Activated CD4-positive, alpha-beta memory T cell treated with anti-CD3 and anti-CD28 coated beads for 36 hours (primary cell): ENCODE measurements at places on chromosomes 5 and 9. TPM values are rescaled to one million over a fixed set of nuclear protein-coding genes. Genes with fewer than 3 reads are reported as not detected.

DNA sequence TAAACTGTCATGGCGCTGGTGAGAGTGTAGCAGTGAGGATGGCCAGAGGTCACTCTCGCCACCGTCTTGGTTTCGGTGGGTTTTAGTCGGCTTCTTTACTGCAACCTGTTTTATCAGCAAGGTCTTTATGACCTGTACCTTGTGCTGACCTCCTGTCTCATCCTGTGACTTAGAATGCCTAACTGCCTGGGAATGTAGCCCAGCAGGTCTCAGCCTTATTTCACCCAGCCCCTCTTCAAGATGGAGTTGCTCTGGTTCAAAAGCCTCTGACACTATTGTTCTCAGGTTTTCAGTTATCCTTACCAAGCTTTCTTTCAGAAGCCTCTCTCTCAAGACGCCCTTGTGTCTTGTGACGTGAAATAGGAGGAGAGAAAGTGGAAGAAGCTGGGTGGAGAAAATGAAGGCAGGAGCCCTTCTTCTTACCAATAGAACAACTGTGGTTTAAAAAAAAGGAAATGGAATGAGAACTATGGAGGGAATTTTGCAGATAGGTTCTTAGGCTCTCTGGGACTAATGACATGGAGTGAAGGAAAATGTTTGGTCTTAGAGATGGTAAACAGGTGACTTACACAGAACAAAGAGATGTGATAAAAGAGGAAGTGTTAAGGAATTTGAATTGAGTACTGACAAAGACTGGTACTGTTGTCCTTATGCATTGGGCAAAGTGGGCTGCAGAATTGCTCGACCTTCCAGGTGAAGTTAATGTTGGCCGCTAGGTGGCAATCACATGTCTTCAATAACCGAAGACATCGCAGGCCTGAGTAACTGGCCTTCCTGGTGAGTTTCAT lies 133.3 kb upstream of the RAI14 start:
- peak; percentile 60 for DNase-seq

DNA sequence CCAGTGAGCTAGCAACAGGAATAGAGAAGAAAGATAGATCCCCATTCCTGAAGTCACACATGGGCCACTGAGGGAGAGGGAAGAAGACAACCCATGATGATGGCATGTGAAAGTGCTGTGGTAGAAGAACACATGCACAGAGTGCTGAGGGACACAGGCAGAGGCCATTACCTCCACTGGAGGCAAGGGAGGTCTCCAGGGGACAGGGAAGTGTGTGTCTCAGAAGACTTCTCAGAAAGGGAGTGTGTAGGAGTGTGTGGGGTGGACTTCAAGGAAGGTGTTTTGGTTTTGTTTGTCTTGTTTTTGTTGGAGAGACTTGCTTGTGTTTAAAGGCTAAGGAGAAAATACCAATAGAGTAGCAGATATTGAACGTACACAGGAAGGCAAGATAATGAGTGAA lies 77.0 kb upstream of the SMARCA2 start:
- no peak for DNase-seq

DNA sequence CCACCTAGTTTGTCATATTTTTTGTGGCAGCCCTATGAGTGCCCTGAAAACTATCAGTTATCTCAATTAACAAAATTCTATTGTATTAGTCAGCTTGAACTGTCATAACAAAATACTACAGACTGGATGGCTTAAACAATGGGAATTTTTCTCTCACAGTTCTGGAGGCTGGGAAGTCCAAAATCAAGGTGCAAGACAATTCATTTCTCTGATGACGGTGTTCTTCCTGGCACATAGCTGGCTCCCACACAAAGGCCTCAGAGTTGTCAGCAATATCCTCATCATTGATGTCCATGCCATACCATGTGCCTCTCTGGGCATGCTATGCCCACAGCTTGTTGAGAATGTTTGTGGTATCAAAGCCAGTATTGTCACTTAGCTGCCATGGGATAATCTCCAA lies 691.9 kb downstream of the NR2F1-AS1 start:
- no peak for DNase-seq

GRCh38 chr5:2415678-2416077 lies 335.8 kb downstream of the IRX2 start:
- no peak for DNase-seq

GRCh38 chr5:150473673-150474358 lies 24.3 kb upstream of the RPS14 start:
- DNase-seq, result no peak

Gene PALM2AKAP2
- total RNA-seq, result 0.36 TPM

GRCh38 chr5:179125789-179126505 lies 65.8 kb downstream of the ZNF354C start:
- DNase-seq, result peak; percentile 5
